ENCODE measurements at places on chromosomes 12 and 14.
A peak's percentile ranks its signal among the peaks of the same experiment; 100 is the strongest.

DNA sequence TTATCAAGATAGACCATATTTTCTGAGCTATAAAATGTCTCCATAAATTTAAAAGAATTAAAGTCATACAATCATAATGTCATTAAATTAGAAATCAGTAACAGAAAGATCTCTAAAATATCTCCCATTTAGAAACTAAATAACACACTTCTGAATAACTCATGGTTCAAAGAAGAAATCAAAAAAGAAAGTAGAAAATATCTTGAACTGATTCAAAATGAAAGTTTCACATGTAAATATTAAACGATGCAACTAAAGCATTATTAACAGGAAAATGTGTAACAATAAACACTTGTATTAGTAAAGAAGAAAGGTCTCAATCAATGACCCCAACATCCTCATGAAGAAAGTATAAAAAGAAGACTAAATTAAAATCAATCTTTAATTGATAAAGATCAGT, 50.5 kb upstream of the PZP start:
- DNase-seq = no peak

GRCh38 chr12:83123039-83123438, 436.3 kb downstream of the TMTC2 start:
- DNase-seq = no peak

DNA sequence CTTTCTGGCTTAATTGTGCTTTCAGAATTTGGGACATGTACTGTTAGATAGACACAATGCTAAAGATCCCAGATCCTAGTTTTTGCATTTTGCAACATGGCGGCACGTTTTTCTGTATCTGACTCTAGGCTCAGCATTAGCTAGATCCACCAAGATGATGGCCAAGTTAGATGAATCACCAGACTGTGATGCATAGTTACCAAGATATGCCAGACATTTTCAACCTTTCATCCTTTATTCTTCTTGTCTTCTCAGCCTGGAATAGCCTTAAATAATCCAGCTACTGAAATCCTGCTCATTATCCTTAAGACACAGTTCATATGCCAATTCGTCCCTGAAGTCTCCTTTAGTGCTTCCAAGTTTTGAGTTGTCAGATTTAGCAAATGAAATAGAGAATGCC, 144.9 kb upstream of the CRY1 start:
- DNase-seq = no peak

GRCh38 chr12:32462908-32463307, 63.5 kb downstream of the FGD4 start:
- DNase-seq = no peak

DNA sequence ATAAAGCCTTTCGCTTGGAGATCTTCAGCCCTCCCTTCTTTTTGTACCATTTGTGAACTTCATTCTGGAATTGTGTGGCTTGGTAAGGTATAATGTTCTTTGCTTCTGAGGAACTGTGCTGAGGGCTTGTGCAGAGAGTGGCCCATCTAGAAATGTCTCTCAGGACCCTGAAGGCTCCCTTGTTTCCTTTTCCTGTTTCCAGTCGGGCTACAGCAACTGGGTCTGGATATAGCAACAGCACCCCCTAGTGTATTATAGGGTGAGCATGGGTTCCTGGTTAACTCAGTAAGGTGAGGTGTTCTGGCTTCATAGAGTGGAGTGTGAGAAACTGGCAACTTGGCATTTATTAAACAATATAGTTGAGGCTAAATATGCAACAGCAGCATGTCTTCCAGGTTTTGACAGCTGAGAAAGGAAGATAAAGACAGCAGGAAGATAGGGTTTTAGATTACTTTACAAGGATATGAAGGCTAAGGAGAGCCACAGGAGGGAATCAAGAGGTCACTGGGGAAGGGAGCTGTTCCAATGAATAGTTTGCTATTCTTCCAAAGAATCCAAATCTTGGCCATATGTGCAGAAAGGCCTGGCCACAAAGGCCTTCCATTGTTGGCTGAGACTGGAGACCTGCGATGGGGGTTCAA, 49.1 kb upstream of the RNU6-8 start:
- peak; percentile 36 for DNase-seq

- peak; percentile 57 for DNase-seq
These were observed 767 bp upstream of the TCP11L2 start for GRCh38 chr12:106301611-106302321.

- no peak for DNase-seq
These were observed 42.2 kb downstream of the PAH start for GRCh38 chr12:102874819-102875218.

DNA sequence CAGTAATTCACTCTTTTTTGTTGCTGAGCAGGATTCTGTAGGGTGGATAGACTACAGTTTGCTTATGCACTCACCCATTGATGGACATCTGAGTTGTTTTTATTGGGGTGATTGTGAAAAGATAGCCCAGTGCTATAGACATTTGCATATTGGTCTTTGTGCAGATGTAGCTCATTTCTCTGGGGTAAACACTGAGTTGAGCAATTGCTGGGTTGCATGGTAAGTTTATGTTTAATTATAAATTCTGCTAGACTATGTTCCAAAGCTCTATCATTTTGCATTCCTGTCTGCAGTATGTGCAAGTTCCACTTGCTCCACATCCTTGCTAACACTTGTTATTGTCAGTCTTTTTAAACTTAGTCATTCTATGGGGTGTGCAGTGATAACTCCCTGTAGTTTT, 65.4 kb upstream of the RFLNA start:
- DNase-seq = no peak

Data from activated naive CD8-positive, alpha-beta T cell treated with anti-CD3 and anti-CD28 coated beads for 36 hours (primary cell).